Fibroblast of the aortic adventitia (primary cell): ENCODE measurements at places on chromosomes 12 and 14. TPM values are rescaled to one million over a fixed set of nuclear protein-coding genes. Genes with fewer than 3 reads are reported as not detected.

Gene PAH
- not detected in 2 replicates for total RNA-seq

Gene SIX6
- not detected in 2 replicates for total RNA-seq

Gene CISTR
- not detected in 2 replicates for total RNA-seq

Gene GOLGA5
- 35.4 and 70.3 TPM in 2 replicates for total RNA-seq

Gene OR4E1
- total RNA-seq: not detected in 2 replicates

Gene GPX2
- not detected in 2 replicates for total RNA-seq

Gene RTN1
- total RNA-seq: 0.27 and 1.7 TPM in 2 replicates

Gene CCDC38
- not detected in 2 replicates for total RNA-seq

Gene KRT7
- total RNA-seq: 1.4 and 20.0 TPM in 2 replicates

Gene SLC25A47
- total RNA-seq: not detected in 2 replicates

Gene CD69
- total RNA-seq: not detected in 2 replicates

Gene KRT75
- not detected in 2 replicates for total RNA-seq

Gene PLXNC1
- 4.3 and 6.1 TPM in 2 replicates for total RNA-seq

Gene TEX22
- 0.27 and 1.5 TPM in 2 replicates for total RNA-seq

Gene DEGS2
- 0.16 TPM in 1 of 2 replicates, not detected in the other for total RNA-seq

Gene PRKD1
- 11.4 and 11.5 TPM in 2 replicates for total RNA-seq
